NCI-H1930 (cell line): ENCODE measurements at places on chromosomes 1 and 21.

DNA sequence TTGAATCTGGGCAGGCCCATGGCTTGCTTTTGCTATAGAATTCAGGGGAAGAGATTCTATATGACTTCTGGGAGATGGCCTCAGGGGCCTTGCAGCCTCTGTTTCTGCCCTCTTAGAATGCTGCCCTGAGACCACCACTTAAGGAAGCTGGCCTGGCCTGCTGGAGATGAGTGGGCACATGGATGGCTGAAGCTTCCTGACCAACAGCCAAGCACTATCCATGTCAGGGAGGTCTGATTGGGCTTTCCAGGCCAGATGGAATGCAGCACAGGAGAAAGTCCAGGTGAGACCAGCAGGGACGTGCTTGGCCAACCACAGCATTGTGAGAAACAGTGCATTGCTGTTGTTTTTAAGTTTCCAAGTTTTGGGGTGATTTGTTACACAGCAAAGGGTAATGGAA is 308.1 kb downstream of the PTPRU start:
- DNase-seq: no peak

GRCh38 chr1:79090985-79091384 is 84.5 kb upstream of the ADGRL4 start:
- DNase-seq: no peak

DNA sequence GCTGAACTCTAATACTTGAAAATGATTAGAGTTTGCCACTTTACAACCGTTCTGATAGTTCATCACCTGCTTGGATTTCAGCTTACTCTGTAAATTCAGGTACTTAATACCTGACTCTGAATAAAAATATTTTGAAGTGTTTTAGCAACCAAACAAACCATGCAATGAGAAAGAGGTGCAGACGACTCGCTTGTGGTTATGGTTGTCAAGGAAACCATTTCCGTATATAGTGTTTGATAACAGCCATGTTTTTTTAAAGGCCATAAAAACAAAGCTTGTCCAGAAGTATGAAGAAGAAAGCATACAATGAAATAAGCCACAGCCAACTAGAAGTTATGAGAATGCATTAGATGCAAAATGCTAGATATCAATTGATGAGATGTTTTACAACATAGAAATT is 167.2 kb upstream of the HMCN1 start:
- DNase-seq: no peak

- DNase-seq: no peak
These were observed 150.1 kb upstream of the ZNF644 start for GRCh38 chr1:91171898-91172297.

GRCh38 chr1:33391343-33392078 is 39.4 kb downstream of the PHC2 start:
- no peak for DNase-seq
